ENCODE measurements at places on chromosomes 5 and 9.
A peak's percentile ranks its signal among the peaks of the same experiment; 100 is the strongest.

DNA sequence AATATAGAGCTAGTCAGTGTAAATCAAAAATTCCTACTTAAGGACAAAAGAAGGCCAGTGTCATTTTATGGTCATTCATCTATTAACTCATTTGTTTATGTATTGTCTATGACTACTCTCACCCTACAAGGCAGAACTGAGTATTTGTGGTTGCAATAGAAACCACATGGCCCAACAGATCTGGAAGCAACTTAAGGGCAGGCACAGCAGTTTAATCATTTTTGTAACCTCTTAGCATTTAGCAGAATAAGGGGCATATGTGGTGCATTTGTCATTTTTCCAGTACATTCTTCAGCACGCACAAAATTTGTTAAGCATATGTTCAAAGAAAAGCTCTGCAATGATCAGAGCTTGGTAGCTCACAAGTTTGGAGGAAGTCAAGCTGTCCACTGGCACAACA lies 1.1 kb downstream of the FKBP15 start:
- no peak for DNase-seq

GRCh38 chr9:114480746-114481435 lies 24.4 kb downstream of the WHRN start:
- DNase-seq = no peak

- peak; percentile 19 for DNase-seq
Observed at GRCh38 chr5:23675456-23675855, 168.0 kb downstream of the PRDM9 start.

- no peak for DNase-seq
Observed at GRCh38 chr9:79567671-79568098, 4.1 kb upstream of the TLE4 start.

DNA sequence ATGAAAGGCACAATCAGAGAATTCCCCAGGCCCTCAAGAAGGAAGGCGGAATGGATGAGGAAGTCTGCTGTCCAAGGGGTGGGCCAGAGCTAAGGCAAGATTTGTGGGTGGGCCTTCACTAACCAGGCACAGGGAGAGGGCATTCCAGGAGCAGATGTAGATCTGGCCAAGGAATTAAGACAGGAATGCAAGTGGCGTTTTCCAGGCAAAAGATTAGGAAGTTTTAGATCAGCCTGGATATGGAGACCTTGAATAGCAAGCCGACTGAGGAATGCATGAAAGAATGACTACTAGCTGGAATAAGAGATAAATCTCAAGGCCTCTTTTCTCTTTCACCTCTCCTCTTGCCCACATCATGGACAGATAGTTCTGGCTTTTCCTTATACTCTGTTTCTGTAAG lies 68.5 kb downstream of the GHR start:
- DNase-seq = no peak

GRCh38 chr5:135332519-135333150 lies 66.4 kb downstream of the MACROH2A1 start:
- peak; percentile 27 for DNase-seq

Data from NCI-H226 (cell line).